T-helper 1 cell (primary cell): ENCODE measurements at places on chromosomes 12 and 14.

GRCh38 chr14:72708708-72709475 lies 185.0 kb downstream of the DPF3 start:
- no peak for DNase-seq

DNA sequence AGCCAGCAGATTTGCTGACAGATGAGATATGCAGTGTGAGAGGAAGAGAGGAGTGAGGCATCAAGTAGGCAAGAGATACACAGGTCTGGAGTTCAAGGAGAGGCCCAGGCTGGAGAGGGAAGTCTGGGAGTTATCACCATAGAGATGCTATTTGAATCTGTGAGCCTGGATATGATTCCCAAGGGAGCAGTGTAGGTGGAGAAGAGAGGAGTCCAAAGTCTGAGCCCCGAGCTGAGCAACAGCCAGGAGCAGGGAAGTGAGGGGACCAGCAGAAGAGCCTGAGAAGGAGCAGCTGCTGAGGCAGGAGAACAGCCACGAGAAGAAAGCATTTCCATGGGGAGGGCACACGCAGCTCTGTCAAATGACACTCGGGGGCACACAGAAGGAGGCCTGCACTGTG lies 20.2 kb upstream of the NXPH4 start:
- no peak for DNase-seq

- DNase-seq = no peak
Measured at GRCh38 chr12:94026596-94026995, 121.8 kb upstream of the PLXNC1 start.

DNA sequence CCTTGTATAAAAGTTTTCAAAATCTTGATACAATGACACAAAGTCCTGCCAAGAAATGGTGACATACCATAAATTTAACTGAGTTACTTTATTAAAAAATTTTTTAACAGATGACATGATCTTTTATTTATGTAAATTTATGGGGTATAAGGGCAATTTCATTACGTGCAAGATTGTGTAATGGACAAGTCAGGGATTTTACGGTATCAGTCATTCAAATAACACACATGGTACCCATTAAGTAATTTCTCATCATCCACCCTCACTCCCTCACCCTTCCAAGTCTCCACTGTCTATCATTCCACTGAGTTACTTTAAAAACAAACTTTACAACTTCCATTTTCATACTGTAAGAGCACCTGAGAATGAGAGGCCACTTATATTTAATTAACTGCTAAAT lies 37.4 kb downstream of the SPTLC2 start:
- DNase-seq = no peak

DNA sequence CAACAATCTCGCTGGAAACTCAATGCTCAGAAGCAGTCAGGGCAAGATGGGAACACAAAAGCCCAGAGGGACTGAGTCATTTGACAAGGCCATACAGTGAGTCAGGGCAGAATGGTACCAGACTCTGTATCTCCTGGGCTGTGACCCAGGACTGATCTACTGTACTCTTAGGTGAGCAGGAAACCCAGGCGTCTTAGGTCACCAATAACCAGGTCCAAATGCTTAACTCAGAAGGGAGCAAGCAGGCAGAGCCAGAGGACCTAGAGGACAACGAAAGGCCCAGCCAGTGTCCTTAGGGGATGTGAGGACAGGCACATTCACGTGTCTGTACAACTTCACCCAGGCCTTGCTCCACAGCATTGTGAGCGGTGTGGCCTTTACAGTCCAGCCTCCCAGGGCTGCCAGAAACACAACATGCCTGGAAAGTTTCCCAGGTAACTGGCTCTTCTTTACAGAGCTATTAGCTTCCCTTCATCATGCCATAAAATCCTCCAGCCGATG lies 69.9 kb downstream of the ARL6IP4 start:
- no peak for DNase-seq

GRCh38 chr14:63854330-63854729 lies 1.5 kb downstream of the SYNE2 start:
- no peak for DNase-seq

- DNase-seq = no peak
Measured at GRCh38 chr14:87309557-87309956, 683.4 kb downstream of the GALC start.
